ENCODE measurements at places on chromosomes 3 and 15.

- DNase-seq: peak; percentile 80
These were observed 29.9 kb downstream of the MBNL1 start for GRCh38 chr3:152298393-152299248.

DNA sequence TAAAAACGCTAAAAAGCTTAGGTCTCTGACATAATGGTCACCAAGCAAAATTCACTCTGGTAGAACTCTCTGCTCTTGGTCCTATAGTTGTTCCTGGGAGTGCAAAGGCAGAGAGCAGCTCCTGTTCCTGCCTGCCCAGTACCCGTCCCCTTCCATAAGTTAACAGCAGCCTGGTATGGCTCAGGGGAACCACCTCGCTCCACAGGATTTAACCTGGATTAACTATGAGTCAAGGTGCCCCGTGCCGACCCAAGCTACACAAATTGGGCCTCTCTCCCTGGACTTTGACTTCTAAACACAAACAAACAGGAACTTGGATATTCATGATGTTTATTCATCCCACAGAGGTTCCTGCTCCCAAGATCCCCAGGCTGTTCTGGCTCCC is 32.1 kb downstream of the SCAP start:
- no peak for DNase-seq

GRCh38 chr15:42914728-42915497 is 5.7 kb downstream of the TTBK2 start:
- DNase-seq: peak; percentile 21

DNA sequence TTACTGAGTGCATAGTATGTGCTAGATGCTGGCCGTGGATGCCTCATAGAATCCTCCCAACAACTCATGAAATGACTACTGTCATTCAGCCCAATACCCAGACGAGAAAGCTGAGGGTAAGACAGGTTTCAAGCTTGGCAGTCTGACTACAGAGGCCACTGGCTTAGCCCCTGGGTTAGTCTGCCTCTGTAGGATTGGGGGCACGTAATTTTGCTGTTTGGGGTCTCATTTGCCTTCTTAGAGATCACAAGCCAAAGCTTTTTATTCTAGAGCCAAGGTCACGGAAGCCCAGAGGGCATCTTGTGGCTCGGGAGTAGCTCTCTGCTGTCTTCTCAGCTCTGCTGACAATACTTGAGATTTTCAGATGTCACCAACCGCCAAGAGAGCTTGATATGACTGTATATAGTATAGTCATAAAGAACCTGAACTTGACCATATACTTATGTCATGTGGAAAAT is 1.0 kb upstream of the CCR5 start:
- no peak for DNase-seq

GRCh38 chr3:59234884-59235633 is 185.2 kb upstream of the CFAP20DC start:
- DNase-seq: no peak

GRCh38 chr3:17179381-17180205 is 294.8 kb downstream of the PLCL2 start:
- DNase-seq: no peak

- DNase-seq: no peak
These were observed 40.1 kb downstream of the OXSR1 start for GRCh38 chr3:38205472-38205805.

- no peak for DNase-seq
These were observed 145.2 kb upstream of the ANKRD28 start for GRCh38 chr3:15942936-15943335.

- no peak for DNase-seq
These were observed 14.3 kb upstream of the CCNL1 start for GRCh38 chr3:157174290-157174648.

- no peak for DNase-seq
These were observed 6.2 kb downstream of the CEMIP start for GRCh38 chr15:80785335-80785734.

GRCh38 chr3:153911116-153911515 is 210.1 kb upstream of the ARHGEF26 start:
- DNase-seq: no peak

- DNase-seq: peak; percentile 20
These were observed 123.4 kb downstream of the ATP10A start for GRCh38 chr15:25739687-25740121.

GRCh38 chr3:161673866-161674265 is 177.3 kb downstream of the OTOL1 start:
- DNase-seq: no peak

DNA sequence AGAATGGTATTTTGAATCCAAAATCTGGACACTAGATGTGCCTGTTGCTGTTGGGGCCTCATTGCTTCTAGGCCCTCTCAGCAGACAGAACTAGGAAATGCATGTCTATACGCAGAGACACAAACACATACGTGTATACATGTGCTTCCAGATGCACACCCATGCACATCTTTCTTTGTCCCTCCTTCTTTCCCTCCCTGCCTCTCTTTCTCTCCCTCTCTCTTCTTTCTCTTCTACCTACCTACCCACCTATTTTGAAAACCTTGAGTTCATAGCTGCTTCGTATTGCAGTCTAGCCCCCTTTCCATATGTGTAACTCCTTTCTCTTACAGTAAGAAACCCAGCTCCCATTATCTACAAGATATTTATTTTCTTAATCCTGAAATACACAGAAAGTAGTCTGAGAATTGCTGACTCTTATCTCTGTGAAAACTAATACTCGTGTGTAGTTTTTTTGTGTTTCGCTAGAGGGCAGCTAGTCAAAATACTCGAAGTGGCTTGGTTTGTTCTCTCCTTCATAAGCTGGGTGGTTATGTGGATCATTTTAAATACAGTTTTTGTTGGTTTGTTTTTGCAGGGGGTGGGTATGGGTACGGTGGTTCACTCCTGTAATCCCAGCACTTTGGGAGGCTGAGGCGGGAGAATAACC is 18.5 kb downstream of the RPL32 start:
- DNase-seq: no peak
